Activated T-cell treated with anti-CD3 and anti-CD28 coated beads, Interleukin-2, amount 50 U/mL, for 48 hours (primary cell): ENCODE measurements at places on chromosomes 12 and 14.

DNA sequence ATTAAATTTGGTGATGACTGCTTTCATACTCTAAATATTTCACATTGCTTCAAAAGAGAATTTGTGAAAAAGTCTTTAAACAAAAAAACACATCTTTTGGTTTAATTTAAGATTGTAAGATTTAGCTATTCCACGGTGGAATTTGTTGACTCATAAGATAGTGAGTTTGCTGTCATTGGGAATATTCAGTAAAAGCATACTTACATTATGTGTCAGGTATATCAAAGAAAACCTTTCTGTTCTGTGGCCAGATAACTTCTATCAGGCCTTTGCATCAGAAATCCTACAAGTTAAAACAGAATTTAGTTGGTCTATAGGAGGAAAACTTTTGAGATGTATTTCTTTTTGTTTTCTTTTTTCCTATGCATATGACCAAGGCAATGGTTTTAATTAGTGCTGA, 148.8 kb upstream of the E2F7 start:
- DNase-seq = no peak

DNA sequence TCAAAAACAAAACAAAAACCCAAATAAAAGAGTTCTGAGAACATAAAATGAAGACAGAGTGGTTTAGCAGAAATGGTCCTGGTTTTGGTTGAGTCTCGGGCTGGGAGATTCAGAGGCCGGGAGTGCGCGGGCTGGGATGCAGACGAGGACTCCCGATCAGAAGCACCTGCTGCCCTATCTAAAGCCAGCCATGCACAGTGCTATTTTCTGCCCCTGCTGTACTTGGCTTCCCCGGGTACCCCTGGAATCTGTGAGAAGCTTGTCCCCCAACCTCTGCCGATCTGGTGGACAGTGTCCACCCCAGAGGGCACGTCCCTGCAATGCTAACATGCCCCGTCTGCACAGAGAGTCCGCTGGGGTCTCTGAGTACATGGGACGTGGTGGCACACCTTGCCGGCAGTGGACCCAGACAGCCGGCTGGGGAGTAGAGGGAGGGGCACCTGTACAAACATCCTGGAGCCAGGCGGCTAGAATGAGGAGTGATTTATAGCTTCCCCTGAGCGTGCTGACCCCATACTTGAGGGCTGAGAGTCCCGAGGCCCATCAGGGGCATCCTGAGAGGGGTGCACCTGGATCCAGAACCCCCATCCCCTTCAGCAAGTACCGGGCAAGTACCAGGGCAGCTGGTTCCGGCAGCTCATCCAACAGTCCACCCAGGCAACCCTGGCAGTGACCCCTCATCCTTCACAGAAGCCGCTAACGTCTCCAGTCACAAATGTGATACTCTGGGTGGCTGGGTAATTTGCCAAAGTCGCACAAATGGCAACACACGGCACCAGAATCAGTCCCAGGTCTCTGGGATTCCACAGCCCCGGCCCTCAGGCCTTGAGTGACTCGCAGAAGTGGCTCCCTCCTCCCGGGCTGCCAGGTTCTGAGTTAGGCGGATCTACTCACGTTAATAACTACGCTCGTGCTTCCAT, 37.1 kb downstream of the CHGA start:
- no peak for DNase-seq

- DNase-seq = no peak
Measured at GRCh38 chr14:80425686-80426085, 214.4 kb upstream of the DIO2 start.

GRCh38 chr12:104750061-104750460, 208.0 kb downstream of the SLC41A2 start:
- DNase-seq = no peak

GRCh38 chr14:102220031-102220430, 80.3 kb downstream of the WDR20 start:
- DNase-seq = no peak

DNA sequence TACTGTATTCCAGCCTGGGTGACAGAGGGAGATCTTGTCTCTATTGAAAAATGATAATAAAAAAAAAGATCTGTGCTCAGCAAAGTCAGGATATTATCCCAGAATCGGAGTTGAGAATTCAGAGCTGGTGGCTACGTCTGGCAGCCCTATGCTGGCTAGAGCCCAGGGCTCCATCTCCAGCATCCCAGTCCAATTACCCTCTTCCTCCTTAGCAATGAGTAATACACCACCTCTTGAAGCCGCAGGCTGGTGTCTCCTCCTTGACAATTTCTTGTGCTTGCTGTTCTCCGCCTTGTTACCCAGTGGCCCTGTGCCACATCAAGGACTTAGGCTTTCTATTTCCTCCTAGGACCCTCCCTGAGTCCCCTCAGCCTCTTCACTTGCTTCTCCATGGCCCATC, 38.4 kb upstream of the DDX11 start:
- no peak for DNase-seq

- no peak for DNase-seq
Measured at GRCh38 chr14:38138473-38139138, 69.1 kb upstream of the SSTR1 start.

GRCh38 chr14:60317609-60318008, 68.6 kb downstream of the PPM1A start:
- no peak for DNase-seq

DNA sequence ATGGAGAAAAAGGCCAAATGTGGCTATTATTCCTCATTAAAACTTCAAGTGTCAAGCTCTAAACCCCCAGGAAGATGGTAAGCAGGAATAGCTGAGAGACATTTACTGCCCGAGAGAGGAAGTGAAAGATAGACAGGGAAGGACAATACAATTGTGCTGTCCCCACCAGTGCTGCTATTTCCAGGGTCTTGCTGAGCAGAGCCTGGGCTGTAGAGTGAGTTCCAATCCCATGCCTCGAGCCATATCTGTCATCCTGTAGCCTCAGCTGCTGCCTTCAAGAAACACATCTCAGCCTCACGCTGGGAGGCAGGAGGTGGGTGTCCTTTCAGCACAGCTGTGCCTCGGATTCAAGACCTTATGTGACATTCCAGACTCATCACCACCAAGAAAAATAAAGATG, 114.0 kb downstream of the RPAP3 start:
- no peak for DNase-seq

DNA sequence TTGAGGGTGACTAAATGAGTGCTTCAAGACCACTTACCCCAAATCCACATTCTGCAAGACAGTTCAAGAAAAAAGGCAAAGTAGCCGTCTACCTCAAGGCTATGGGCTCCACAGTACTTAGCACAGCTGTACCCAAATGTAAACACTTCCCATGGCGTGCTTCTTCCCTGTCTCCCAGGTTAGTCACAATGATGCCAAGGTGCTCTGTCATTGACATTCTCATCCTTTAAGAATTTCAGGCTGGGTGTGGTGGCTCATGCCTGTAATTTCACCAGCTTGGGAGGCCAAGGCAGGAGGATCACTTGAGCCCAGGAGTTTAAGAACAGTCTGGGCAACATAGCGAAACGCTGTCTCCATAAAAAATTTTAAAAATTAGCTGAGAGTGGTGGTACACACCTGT, 51.2 kb upstream of the CERS5 start:
- DNase-seq = no peak

DNA sequence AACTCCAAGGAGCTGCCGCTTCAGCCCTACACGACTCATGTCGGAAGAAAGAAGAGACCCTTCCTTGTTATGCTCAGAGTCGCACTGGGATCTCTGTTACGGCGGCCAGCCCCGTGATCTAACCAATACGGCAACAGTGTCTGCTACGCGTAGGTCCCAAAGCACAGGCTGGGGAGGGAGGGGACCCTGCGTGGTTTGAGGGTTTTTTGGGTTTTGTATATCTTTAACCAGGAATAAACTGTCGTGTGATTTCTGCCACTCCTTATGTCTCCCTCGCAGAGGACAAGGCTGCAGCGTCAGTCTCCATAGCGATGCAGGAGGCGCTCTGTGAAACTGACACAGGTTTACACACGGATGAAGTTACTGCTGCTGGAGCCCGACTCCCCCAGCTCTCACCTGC, 60.0 kb upstream of the DIO3 start:
- DNase-seq = no peak

DNA sequence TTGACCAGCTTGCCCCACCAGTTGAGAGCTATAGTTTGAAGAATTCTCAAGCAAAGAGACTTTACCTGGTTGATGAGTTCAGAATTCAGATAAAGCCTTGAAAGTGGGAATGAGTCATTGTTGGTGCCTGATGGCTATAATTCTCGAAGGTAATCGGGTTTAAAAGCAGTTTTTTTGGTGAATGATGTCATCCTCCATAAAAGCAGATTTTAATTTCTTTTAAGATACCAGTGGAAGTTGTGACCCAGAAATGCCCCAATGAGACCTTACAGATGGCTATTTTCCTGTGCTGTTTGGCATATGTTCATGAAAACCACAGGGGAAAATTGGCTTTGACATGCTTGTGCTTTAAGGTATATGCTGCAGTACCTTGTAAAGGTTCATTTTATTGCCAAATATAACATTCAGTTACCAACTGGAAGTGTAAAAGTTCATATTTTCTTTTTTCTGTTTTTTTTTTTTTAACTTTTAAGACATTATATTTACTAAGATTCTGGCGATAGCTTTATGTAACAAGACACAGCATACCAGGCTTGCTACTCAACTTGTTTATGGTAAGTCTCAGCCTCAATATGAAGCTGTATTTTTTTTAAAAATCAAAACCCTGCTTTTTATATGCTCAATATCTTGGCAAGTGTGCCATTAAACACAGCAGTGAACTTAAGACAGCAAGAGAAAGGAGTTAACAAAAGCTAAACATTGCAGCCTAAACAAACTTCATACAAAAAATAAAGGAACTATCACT, 119.3 kb downstream of the LMNTD1 start:
- no peak for DNase-seq

DNA sequence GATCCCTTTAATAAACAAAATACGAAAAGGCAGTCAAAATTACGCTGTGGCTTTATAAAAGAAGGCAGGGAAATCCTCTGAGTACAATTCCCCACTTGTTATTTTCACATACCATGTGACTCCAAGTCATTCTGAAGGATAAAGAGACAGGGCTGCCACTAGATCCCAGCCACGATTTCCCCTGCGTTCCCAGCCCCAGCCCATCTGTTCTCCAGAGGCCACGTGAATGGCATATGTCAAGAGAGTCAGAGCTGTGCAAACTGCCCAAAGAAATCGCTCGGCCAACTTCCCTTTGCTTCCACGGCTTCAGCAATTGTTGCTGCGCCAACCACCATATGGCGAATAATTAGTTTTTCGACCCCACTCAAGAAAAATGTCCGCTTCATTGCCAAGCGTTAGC, 161.3 kb downstream of the C12orf42 start:
- no peak for DNase-seq

DNA sequence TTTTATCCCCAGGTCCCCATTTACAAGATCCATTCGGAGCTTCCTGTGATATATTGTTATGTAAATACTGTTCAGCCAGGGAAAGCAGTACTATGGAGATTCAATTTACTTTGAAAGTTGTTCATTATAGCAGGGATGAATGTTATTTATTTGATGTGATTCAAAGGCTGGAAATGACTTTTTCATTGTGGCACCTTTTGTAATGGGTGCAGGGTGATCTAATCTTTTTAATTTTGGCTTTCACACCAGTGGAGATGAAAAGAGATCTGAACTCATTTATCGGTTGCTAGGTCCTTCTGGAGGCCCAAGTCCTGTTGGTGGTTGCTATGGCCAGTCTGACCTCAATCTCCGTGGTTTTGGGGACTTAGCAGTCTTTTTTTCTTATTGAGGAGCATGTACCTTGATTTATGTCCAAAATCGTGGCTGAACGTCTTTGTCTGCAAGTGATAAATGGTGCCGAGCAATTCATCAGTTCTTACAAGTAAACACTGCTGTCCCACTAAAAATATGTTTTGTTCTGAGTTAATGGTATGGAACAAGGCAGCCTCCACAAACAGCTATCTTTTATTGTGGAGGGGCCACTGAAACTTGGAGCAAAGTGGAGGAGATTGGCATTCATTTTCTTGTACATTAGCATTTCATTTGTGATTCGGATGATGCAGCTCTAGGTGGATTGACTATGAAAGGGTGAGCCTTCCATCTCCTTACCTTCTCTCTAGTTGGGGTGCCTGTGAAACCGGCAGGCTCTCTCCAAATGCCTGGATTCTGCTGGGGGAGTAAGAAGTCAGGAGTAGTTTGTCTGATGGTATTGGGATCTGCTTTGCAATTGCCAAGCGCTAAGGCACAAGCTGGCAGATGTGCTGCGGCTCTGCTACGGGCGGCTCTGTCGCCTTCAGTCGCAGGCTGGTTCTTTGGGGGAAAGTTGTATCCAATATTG, 2.0 kb downstream of the RMST start:
- no peak for DNase-seq

DNA sequence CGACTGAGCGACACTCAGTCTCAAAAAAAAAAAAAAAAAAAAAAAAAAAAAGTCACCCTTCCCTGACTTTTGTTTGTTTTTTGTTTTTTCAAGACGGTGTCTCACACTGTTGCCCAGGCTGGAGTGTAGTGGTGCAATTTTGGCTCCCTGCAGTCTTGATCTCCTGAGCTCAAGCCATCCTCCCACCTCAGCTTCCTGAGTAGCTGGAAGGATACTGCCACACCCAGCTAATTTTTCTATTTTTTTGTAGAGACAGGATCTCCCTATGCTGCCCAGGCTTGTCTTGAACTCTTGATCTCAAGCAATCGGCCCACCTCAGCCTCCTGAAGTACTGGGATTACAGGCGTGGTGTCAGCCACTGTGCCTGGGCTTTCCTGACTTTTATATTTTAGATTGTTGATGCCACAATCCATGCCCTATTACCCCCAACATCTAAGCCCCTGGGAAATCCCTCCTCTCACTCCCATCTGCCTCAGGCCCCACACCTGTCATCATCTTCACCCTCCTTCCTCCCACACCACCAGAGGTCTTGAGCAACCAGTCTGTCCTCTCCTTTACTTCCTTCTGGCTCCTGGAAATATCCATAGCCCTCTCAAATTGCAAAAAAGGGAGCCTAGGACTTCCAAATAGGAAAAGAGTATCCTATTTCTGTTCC, 7.8 kb downstream of the IKZF4 start:
- no peak for DNase-seq

DNA sequence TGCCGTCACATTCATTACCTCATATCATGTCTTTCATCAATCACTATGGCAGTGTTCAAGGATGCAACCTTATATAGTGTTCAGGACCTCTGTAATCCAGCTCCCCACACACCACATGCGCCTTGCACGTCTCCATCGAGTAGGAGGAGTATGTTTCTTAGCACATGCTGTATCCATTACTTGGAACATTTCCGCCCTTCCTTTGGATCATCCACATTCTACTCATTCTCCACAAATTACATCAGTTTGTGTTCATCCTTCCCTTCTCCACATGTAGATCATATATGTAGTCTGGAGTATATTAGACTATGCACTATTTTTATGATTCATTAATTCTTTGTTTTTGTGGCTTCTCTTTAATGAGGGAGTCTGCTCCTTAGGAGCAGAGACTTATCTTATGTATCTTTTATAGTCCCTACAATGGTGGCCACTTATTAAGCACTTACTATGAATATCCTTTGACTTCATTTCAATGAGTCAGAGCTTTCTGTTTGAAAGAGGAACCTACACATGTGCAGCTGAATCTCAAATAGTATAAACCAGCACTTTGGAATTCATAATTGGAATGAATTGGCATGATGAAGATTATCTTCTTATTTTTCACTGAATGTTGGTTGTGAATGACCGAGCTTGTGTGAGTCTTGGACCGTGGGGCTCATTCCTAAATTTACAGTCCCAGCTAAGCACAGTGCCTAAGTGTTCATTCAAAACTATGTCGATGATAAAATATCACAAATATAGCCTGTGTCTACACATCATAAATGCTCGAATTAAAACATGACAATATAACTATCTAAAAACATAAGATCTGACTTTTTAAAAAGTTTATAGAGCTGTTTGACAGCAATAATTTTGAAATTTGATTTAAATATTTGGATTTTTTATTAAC, 30.2 kb upstream of the NPAS3 start:
- no peak for DNase-seq

GRCh38 chr14:59116984-59117415, 71.5 kb upstream of the DAAM1 start:
- DNase-seq = no peak

GRCh38 chr12:47837190-47838171, 17.8 kb upstream of the HDAC7 start:
- DNase-seq = peak; percentile 73
